ENCODE measurements at places on chromosomes 3 and 15.

DNA sequence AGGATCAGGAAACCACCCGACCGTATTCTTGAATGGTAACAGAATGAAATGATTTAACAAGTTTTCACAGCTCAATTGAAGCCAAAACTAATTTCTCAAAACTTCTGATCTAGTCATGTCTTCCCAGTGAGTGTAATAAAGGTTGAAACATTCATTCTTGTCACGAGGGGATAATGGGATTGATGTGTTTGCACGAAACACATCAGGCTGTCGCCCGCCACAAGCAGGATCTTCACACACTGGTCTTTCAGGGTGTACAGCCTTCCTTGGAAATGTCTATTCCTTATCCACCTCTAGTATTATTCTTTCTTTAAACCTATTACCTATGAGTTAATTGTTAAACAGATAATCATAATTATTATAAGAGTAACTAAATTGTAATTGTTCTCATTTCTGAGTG, 94.3 kb downstream of the KCNAB1 start:
- no peak for DNase-seq

DNA sequence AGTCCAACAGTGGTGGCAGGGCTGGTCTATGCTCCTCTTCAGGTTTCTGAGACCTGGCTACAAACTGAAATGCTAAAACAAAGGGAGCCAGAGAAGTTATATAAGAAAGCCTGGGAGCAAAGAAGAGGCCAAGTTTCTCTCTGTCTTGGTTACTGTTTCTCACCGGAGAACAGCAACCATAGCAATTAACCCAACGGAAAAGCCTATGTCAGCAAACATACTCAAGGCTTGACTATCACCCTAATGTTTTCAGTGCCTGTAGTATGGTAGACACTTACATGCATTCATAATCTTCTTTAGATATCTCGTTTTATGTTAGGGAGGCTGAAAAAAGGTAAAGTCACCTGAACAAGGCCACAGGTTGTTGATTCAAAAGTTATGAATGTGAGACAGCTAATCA, 86.3 kb upstream of the CLSTN2 start:
- no peak for DNase-seq

DNA sequence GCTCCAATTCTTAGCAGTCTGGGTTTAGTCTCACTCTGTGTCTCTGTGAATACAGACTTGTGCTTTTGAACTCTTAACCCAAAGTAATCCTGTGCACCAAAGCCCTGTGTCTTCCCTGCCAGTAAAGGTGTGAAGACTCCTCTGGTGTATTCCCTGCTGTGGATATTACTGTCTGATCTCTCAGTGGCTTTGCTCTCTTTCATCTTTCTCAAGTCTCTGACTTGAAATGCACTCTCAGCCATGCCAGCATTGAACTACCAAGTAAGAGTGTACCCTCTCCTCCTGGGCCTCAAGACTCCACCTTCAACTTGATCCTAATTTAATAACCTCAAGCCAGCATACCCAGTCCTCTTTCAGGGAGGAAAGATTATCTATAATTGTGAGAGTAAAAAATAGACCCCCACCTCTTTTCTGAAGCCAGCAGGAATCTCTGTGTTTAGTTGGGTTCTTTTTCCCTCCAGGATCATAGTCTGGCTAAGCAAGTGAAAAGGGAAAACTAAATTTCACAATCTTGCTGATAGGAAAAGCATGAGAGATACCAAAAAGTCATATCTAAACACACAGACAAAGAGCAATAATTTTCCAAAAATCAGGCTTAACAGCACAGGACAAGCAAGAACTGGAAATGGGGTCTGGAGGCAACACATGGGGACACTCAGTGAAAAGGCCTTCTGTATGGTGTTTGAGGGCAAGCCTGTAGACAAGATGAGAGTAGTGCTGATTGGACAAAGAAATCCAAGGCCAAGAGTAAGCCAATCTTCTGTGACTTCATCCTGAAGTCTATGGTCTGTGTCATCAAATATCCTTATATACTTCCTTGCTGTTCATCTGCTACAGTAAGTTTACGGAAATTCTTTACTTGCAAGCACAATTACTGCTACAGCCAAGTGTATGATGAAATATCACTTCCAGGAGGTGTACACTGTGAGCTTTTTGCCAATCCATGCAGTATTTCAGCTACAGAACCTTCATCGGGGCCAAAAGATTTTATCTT, 296.1 kb upstream of the TGFBR2 start:
- no peak for DNase-seq

DNA sequence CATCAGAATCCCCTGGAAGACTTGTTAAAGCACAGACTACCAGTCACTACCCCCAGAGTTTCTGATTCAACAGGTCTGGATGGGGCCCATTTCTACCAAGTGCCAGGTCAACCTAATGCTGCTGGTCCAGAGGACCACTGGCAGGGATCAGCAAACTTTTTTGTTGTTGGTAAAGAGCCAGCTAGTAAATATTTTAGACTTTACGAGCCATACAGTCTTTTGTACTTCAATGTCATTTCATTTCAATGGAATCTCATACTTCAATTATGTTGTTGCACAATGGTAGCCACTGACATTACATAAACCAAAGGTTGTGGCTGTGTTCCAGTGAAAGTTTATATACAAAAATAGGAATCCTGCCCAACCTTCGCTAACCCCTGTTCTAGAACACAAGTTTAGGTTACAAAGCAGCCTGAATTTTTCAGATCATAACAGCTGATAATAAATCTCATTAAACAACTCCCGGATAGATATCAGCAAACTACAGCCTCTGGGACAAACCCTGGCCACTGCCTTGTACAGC, 28.7 kb downstream of the ULK4 start:
- DNase-seq, result no peak

- no peak for DNase-seq
Measured at GRCh38 chr15:93881310-93881709, 350.1 kb upstream of the MCTP2 start.

GRCh38 chr3:107798381-107798780, 275.6 kb downstream of the BBX start:
- no peak for DNase-seq

- DNase-seq, result no peak
Measured at GRCh38 chr3:117439812-117440211, 730.2 kb downstream of the TUSC7 start.

DNA sequence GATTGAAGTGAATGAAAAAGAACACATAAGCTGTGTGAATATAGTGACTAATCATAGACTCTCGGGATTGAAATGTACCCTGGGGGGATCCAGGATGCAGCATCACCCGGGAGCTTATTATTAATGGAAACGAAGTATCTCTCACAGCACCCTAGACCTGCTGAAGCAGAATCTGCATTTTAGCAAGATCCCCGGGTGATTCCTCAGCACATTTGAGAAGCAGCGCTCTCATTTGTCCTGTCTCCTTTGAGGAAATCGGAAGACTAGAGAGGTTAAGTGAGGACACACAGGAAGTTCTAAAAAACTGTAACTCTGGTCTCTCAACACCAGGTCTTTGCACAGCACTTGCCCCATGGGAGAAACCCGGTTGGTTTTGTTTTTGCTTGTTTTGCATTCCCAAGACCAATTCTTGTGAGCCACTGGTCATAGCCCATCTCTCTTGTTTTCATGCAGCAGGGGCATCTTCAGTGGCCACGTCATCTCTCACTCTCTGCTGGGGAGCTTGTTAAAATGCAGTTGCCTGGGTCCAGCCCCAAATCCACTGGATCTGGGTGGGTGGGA, 30.2 kb downstream of the ZNF710 start:
- no peak for DNase-seq

- DNase-seq, result no peak
Measured at GRCh38 chr15:60083318-60083717, 79.2 kb downstream of the FOXB1 start.

GRCh38 chr3:31275038-31275572, 257.6 kb upstream of the STT3B start:
- DNase-seq, result no peak

- no peak for DNase-seq
Measured at GRCh38 chr3:185900228-185900627, 37.6 kb downstream of the TRA2B start.

GRCh38 chr3:52144034-52144795, 10.0 kb downstream of the POC1A start:
- peak; percentile 62 for DNase-seq

DNA sequence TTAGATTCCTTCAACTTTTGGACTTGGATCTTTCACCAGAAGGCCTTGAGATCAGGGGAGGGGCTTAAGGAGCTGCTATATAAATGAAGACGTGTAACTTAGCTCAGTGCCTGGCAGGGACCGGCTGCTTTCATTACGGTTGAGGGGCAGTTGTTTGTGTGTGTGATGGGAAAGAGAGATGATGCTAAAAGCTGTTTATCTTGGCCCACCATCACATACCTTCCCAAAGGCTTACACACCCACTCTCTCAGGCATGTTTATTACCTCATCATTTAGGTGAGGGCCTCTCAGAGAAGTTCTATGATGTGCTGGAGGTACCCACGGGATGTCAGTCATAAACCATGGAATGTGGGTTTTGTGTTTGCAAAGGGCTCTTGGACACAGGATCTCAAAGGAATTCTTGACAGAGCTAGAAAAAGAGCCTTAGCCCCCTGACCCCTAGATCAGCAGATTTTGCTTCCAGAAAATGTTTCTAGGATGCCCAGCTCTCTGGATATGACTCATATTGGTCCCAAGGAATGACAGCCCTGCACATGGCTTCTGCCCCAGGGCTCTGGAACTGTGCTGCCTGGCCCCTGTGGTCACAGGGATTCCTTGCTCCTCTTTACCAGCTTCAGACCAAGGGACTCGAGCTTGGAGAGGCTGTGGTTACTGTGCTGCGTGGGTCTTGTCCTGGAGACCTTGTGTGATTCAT, 15.9 kb upstream of the SMAD3 start:
- no peak for DNase-seq

DNA sequence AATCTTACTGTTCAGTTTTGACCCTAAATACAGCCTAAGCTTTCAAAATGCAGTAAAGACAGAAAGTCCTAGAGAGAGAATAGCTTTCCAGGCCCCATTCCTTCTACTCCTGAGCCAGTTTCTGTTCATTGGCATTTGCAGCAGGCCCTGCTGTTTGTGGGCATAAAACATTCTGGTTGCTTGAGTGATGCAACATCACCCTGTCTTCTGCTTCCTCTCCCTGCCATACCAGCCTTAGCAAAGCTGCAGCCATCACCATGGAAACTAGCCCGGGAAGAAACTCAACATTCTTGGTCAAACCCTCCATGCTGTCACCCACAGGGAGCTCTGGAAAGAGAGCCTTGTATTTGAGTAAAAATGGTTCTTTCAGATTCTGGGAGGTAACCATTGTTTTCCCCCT, 325.7 kb downstream of the MAGI1 start:
- no peak for DNase-seq

DNA sequence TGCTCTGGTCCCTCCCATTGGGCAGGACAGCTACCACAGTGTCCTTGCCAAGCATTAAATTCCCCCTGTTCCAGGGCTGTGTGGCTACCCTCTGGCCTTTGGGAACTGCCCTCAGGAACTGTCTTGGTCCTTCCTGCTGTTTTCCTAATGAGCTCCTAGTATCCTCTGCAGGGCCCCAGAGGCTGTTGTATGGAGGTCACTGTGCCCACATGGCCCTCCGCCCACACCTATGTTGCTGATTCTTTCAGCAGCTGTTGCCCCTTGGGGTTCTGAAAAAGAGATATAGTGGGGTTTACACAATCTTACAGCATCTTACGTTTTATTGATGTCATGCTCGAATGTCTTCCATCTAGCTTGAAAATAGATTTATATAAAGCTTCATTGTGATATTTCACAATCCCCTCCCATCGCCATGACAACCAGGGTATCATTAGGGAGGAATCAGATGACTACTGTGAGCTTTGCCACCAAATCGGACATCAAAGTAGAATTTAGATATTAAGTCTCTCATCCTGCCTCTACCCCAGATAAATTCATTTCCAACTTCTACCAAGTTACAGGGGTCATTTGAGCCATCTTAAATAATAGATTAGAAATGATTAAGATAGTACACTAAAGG, 97.1 kb upstream of the NR2E3 start:
- no peak for DNase-seq

- DNase-seq, result no peak
Measured at GRCh38 chr3:116148881-116149851, 296.1 kb downstream of the LSAMP start.

- DNase-seq, result no peak
Measured at GRCh38 chr3:195903950-195904290, 4.4 kb downstream of the TNK2 start.

- DNase-seq, result no peak
Measured at GRCh38 chr3:122902326-122902725, 107.5 kb downstream of the SLC49A4 start.

DNA sequence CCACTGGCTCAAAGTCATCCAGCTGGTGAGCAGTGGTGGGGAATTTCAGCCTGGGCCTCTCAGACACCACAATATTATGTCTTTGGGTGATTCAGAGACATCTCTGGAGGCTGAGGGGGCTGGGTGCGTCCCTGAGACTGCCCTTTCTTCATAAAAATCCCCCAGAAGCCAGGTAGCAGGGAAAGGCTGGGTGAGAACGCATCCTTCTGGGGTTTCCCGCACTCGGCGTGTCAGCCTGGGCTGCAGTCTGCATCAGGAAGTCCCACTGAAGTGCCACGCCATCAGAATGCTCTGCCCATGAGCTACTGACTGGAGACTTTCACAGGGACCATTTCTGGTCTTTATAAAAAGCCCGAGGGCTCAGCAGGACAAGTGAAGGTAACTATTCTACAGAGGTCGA, 148.8 kb upstream of the SLC6A11 start:
- DNase-seq, result no peak

Measured in stimulated activated CD8-positive, alpha-beta memory T cell treated with anti-CD3 and anti-CD28 coated beads, Interleukin-15, amount 100 ng/mL, for 48 hours (primary cell).